ENCODE measurements at places on chromosomes 1 and 21.

GRCh38 chr1:192171123-192171522 is 12.9 kb downstream of the RGS18 start:
- DNase-seq, result no peak

DNA sequence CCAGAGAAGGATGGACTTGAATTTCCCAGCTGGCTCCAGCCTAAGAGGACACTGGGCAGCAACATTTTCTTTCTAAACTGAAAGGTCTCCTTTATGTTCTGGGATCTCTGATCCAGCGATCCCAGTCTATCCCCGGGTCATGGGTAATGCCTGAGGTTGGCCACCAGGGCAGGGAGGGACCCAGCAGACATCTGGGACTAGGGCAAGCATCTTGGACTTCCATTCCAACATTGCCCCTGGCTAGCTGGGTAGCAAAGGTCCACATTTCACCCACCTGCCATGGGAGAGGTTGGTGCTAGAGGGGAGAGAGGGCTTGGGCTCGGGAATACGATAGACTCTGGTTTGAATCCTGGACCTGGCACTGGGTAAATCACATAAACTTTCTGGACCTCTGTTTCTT is 84.6 kb downstream of the LRRN2 start:
- DNase-seq, result no peak

- no peak for DNase-seq
These were observed 136.9 kb downstream of the SYT14 start for GRCh38 chr1:210074904-210075303.

GRCh38 chr1:93938461-93939145 is 29.4 kb upstream of the GCLM start:
- no peak for DNase-seq

DNA sequence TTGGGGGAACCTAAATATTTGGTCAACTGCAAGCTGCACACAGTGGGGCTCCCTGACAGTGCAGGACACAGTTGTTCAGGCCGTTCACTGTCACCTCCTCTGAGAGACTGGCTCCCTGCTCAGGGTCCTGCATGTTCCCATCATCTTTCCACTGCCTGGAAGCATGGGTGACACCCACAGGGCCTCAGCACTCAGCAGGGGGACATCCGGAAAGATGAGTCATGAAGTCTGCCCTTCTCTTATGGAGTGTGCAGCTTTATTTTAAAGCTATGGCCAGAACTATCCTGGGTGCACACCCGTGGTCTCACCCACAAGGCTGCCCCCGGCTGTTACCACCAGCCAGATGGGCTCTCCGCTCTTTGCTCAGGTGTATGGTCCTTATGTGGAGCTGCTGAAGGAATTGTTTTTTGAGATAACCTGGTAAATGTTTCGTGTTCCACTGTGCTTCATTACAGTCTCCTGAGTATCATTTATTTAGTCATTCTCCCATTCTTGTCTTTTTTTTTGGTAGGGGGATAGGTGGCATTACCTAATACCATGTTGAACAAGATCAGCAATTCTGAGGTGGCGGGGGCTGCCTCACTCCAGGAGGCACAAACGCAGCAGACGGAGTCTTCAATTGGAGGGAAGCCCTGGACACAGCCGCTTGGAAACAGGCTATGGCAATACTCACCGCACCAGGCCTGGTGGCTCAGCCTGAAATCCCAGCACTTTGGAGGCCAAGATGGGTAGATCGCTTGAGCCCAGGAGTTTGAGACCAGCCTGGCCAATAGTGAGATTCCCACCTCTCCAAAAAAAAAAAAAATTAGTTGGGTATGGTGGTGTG is 14.3 kb downstream of the TRIM11 start:
- DNase-seq, result no peak

GRCh38 chr1:183903101-183903500 is 98.2 kb downstream of the RGL1 start:
- no peak for DNase-seq

All from NCI-H510A treated with DMSO at 0.1 percent for 48 hours (cell line).